Fibroblast of the aortic adventitia (primary cell): ENCODE measurements at places on chromosomes 7 and 10.
A peak's percentile ranks its signal among the peaks of the same experiment; 100 is the strongest.

DNA sequence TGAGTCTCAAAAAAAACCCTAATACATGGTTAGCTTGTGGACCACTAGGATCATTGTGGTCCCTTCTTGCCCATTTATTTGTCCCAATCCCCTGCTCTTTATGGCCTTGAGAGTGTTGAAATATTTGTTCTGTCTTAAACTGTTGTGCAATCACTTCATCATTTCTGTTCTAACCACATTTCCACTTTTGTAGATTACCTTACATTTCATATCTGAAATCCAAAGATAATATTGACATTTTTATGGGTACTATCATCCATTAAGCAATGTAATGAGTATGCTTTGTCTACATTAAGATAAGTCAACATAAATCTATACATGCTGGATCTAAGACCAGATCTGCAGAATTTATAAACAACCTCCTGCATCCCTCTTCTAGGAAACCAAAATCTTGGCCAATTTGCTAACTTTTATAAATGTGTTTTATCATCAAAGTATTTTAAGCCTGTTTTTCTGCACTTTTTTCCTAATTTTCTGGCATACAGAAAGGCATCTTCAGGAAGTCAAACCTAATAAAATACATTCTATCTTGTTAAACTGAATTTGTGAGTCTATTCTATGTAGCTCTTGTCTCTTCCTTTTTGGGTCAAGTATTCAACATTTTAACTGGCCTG lies 359.4 kb upstream of the CELF2 start:
- peak; percentile 51 for DNase-seq

- DNase-seq, result no peak
These were observed 48.6 kb downstream of the HIBADH start for GRCh38 chr7:27614095-27614494.

DNA sequence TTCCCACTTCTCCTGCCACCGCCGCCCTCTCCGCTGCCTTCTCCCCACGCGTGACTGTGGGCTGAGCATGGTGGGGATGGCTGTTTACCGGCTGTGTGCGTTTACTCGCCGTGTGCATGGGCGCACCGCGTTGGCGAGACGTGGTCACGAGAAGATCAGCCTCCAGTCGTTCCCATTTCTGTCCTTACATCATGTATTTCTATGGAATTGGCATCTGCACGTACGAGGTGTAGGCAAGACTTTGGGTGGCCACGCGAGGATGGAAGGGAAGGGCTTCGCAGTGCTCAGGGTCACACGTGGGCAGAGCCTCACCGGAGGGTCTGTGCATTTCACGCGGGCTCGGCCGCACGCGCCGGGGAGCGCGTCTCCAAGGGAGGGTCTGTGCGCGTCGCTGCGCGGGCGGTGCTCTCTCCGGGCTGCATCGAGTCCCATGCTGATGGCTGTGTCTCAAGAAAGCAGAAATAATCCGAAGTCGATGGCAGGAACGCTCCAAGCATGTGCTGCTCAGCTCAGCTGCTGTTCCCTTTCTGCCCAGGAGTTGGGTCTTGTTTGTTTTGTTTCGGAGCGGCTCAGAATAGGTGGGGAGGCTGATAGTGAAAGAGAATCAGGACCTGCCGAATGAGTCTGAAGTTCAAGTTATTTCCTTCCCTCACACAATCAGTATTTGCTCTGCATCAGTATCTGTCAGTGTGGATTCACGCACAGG lies 973 bp downstream of the CAMK1D start:
- peak; percentile 49 for DNase-seq

DNA sequence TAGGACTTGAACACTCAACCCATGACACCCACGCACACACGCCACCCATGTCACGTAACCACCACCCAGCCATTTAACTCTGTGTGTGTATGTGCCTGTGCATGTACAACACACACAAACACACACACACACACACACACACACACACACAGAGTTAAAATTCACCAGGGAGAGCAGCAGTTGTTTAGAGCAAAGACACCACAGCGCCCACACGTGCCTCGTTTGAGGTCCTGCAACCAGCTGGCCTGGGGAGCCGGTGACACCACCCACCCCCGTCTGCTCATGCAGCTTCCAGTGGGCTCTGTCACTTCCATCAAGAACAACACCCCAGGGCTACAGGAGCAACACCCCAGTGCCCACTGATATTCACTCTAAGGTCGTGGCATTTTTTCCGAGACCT lies 97.4 kb downstream of the ELFN1 start:
- DNase-seq, result no peak

DNA sequence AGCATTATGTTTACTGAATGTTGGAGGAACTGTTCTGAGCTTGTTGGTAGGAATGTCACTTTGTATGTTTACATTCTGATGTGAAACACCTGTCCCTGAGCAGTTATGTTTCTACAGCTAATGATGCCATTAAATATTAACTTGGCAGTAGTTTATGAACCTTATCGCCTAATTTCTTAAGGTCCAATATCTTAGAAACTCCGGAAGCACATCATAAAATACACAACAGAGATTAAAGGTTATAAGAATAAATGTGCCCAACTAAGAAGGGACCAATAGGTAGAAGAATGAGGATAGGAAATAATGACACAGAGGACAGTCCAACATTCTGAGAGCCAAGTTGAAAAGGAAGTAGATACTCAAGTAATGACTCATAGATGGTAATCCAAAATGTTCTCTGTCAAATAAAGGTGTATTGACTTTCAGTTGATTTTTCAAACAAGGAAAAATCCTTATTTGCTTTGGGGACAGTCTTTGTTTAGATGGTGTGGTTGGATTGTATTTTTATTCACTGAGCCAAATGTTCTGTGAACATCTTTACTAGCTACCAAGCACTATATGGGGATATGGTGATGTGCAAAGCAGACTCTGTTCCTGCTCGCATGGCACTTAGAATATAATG lies 31.9 kb downstream of the LCOR start:
- DNase-seq, result peak; percentile 46

GRCh38 chr7:91628742-91629141 lies 251.8 kb downstream of the MTERF1 start:
- DNase-seq, result peak; percentile 28

GRCh38 chr10:26738301-26738911 lies 40.9 kb downstream of the PDSS1 start:
- DNase-seq, result peak; percentile 34

- no peak for DNase-seq
These were observed at the start of gene TMUB1 for GRCh38 chr7:151083071-151083823. TMUB1 (minus strand) TSS chr7:151083493; CDS start chr7:151082563, 930 bp downstream.

GRCh38 chr7:48094861-48095293 lies 5.8 kb downstream of the UPP1 start:
- DNase-seq, result peak; percentile 75

GRCh38 chr7:28301148-28301641 lies 111.1 kb upstream of the CREB5 start:
- DNase-seq, result peak; percentile 69

DNA sequence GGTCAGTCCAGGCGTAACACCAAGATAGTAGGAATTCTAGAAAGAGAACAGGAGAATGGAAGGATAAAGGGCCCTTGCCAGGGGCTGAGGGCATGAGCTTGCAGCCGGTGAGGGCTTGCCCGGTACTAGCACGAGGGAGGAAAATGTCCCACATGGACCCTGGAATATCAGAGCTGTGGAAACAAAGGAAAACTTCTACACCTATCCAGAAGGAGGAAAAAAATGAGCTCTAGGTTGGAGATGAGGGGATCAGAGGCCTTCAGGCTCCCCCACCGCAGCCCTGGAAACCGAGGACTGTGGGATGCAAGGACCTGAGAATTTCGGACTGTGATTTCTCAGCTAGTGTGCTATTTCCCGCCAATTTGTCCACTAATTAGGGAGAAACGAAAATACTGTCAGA lies 22.1 kb downstream of the RAMP3 start:
- no peak for DNase-seq

- DNase-seq, result no peak
These were observed 31.1 kb downstream of the SKIDA1 start for GRCh38 chr10:21494191-21495001.

GRCh38 chr7:116592445-116592844 lies 67.6 kb downstream of the CAV1 start:
- no peak for DNase-seq

GRCh38 chr7:38839851-38840250 lies 69.1 kb downstream of the VPS41 start:
- no peak for DNase-seq

- DNase-seq, result no peak
These were observed 136.7 kb downstream of the KIF20B start for GRCh38 chr10:89838044-89838615.

- DNase-seq, result no peak
These were observed 107.2 kb downstream of the CNTNAP2 start for GRCh38 chr7:146223851-146224250.

GRCh38 chr10:19954601-19955000 lies 138.4 kb downstream of the PLXDC2 start:
- no peak for DNase-seq

- no peak for DNase-seq
These were observed 2.5 kb downstream of the SLC16A9 start for GRCh38 chr10:59706851-59707797.

DNA sequence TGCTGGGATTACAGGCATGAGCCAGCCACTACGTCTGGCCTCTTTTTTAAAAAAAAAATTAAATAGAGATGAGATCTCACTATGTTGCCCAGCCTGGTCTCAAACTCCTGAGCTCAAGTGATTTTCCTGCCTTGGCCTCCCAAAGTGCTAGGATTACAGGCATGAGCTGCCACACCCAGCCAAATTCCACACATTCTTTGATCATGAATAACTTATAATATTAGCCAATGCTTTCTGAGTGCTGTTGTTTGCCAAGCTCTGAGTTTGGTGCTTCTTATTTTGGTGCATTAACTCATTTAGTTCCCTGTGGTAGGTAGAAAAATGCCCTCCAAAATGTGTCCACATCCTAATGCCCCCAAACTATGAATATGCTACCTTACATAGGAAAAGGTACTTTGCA lies 47.2 kb upstream of the MKI67 start:
- DNase-seq, result peak; percentile 33

- no peak for DNase-seq
These were observed 22.7 kb downstream of the CUL1 start for GRCh38 chr7:148721390-148721789.

DNA sequence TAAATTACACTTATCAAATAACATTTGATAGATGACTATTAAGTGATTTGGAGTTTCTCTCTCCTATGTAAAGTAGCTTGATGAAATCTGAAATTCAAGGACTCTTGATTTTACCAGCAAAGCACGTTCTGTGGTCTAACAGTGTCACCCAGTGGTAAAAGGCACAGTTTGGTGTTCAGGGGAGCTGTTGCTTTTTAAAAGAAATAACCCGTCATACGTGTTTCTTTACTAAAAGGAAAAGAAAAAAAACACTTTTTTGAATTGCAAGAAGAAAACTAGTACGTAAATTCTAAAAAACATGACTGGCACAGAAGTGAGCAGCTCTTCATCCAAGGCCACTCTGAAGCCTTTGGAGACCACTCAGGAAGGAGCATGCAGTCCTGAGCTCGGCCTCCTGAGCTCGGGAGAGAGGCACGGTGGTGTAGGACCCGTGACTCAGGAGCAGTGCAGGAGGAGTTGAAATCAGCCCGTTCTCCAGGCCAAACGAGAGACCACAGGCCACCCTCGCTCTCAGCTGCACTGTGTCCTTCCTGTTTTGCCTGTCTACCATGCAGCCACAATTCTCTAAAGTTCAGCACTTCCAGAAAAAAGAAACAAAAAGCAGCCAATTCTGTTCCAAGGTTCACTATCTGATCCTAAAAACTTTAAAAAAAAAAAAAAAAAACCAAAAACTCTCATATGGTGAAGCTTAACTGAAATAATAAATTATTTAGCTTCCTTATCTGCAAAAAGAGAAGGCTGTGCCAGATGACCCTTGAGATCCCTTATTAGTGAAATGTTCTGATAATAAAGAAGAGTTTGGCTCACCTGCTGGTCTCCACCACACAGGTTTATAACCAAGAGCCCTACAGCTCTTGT lies 212.6 kb upstream of the FRMD4A start:
- DNase-seq, result peak; percentile 82

DNA sequence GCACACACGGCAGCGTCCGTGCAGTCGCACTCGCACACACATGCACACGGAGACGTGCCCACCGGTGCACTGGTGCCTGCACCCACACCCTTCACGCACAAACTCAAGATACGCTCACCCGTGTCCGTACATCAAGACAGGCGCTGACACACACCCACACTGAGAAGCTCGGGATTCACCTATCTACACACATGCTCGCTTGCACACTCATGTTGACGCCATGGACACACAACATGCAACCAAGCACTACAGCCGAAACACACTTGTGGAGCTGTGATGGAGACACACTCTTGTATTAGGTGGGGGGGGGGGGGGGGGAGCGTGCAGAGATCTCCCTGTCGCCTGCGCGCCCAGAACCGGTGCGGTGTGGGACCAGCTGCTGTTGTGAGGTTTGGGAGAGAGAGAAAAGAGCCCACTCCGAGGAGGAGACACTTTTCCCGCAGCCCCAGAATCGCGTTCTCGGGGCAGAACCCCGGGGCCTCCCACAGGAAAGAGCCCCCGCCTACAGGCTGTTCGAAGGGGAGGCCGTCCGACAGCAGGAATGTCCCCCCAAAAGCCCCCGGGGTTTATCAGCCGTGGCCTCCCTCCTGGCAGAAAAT lies 605 bp upstream of the NFKB2 start:
- peak; percentile 47 for DNase-seq

- no peak for DNase-seq
These were observed 176.8 kb downstream of the ZMYND11 start for GRCh38 chr10:311901-312665.

DNA sequence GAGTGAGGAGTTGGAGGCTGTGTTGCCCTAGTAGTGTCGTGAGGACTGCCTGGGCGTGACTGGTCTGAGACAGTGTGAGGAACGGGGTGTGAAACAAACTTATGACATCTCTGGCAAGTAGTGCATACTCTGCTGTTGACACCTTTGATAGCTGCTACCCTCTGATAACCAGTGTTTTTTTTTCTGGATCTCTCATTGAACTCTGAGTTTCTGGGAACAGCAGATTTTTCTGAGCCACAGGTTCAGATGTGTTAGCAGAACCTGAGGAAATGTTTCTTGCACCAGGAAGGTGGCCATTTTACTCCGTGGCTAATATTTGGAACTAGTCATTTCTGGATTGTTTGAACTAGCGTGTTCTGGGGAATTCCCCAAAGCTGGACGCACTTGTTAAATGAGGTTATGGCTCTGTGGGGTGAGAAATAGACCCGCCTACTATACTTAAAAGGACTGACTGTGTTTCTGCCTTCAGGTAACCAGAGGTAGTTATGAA lies 52.9 kb downstream of the AUTS2 start:
- no peak for DNase-seq

DNA sequence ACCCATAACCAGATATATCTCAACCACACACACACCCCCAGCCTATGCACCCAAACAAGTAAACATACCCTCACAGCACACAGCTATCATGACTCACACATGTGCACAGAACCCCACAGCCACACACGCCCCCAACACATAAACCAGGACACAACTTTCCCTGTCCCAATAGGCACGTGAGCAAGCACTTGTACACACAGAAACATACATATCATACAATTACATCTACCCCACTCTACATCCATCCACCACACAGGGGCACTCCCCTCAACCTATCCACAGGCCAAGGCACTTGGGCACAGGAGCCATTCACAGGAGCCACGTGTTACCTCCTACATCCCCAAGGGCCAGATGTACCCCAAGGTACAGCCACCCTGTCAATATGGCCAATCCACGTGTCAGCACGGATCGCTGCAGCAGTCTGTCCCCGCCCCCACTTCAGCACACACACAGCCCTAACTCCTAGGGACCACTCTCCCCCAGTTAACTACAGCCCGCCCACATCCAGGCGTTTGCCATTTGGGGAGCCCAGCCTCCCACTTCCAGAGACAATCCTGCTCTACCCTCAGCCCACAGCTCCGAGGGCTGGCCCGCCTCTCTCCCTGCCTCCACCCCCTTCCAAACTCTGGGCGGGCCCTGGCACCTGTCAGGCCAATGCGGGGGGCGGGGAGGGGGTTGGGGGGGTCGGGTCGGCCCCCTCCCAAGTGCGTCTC lies 163.5 kb downstream of the SH3PXD2A start:
- DNase-seq, result no peak

GRCh38 chr10:6999232-6999925 lies 411.5 kb downstream of the SFMBT2 start:
- no peak for DNase-seq
